ENCODE measurements at places on chromosomes 4 and X. TPM values are rescaled to one million over a fixed set of nuclear protein-coding genes. Genes with fewer than 3 reads are reported as not detected.

ETNPPL gene
- polyA plus RNA-seq, result 0.25 TPM

AMTN gene
- polyA plus RNA-seq, result not detected

DNA sequence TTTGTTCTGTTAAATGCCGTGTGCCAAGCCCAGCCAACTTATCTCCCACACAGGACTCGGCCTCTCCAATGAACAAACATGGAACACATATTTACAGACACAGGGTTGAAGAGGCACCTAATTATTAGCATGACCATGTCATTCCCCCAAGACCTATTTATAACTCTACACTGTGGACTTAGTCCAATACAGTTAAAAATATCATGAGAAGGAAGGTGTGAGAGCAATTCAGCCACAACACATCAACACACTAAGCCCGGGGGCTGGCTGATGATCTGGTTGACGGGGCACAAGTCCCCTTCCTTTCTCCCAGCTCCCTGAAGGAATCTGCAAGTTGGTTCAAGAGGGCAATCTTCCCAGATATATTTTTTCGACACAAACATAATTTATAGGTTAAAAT lies 28.1 kb downstream of the MANBA start:
- DNase-seq, result no peak

DNA sequence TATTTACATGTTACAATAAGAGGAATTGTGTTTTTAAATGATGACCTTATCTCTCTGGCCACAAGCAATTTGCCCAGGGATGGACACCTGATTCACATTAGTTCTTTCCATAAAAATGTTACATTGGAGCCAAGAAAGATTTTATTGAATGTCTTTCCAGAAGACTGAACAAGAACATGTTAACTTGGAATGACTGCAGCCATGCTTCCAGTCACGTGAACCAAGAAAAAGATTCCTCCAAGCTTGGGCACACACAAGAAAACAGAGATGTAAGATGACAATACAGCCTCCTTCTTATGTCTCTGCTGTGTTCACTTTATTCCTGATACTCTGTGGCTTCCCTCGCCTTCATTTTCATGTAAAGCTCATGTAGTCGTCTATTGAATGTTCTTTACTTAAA lies 737.6 kb downstream of the TRIML1 start:
- no peak for DNase-seq

DNA sequence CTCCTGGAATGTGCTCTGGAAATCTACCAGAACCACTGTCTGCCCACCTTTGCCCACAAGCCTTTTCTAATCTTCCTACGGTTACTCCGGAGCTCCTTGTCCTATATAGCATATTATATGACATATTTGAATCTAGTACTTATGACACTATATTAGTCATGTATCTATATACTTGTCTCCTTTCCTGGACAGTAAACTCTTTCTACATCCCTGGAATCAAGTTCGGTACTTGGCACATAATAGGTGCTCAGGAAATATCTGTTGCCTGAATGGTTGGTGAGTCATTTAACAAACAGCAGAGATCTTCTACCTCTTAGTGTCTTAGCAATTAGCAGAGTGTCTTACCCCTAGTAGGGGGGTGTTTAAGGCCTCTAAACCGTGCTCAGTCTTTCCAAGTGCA lies 123.6 kb downstream of the RELL1 start:
- no peak for DNase-seq

F9 gene
- polyA plus RNA-seq, result not detected

- no peak for DNase-seq
Measured at GRCh38 chrX:110003167-110004156, 548 bp downstream of the TMEM164 start.

DNA sequence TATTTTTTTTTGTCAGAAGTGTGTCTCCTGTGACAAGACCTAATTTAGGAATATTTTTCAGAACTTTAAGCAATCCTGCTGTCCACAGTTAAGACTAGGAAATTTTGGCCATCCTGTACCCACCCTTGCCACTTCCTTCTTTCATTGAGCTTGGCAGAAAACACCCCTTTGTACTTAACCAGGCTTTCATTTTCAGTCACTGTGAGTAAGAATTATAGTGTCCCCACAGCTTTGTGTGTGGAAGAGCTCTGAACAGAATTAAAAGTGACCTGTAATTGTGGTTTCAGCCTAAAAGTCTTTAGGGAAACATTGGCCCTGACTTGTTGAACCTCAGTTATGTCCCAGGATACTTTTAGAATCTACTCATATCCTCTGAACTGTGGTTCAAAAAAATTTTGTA lies 153.7 kb upstream of the BMP3 start:
- no peak for DNase-seq

GRCh38 chr4:98653890-98654867 lies 4.2 kb downstream of the TSPAN5 start:
- DNase-seq, result no peak

SHISA3 gene
- polyA plus RNA-seq, result 82.3 TPM

MGARP gene
- 0.52 TPM for polyA plus RNA-seq

- DNase-seq, result no peak
Measured at GRCh38 chr4:164748375-164748774, 5.6 kb upstream of the SMIM31 start.

DNA sequence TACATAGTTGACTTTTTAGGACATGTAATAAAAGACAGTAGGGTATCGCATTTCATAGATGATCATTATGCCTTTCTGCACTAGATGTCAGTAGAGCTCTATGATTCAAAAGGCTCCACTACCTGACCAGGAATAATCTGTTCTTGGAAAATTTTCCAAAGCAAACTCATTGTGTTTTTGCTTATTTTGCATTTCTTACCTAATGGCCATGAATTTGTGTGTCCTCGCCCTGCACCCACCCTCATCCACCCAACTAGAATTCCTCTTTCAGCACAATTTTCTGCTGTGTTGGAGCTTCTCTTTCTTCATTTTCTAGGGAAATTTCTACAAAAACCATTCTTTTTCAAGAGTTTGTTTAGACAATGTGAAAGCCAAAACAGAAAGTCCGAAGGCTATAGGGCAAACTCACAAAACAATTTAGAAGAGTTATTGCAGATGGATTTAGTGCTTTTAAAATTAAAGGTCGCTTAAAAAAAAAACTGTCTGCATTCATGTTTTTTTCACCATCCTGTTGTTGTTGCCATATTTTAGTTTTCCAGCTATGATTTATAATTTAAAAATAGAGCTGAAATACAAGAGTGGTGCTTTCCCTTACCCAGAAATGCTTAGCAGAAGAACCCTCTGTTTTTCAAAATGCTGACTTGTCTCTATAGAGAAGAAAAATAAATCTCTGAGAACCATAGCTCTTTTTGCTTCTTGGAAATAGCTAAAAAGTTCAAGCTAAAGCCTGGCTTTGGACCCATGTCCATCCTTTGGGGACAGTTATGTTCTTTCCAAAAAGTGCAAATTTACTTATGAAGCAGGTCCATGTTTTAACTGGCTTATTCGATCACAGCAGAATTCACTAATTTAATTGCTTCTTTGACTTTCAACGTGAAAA lies 183.7 kb downstream of the SPATA18 start:
- DNase-seq, result peak; percentile 75

SMIM10L2A gene
- polyA plus RNA-seq, result 10.7 TPM

APLN gene
- polyA plus RNA-seq, result 8.3 TPM

LRCH2 gene
- polyA plus RNA-seq, result 12.4 TPM

DNA sequence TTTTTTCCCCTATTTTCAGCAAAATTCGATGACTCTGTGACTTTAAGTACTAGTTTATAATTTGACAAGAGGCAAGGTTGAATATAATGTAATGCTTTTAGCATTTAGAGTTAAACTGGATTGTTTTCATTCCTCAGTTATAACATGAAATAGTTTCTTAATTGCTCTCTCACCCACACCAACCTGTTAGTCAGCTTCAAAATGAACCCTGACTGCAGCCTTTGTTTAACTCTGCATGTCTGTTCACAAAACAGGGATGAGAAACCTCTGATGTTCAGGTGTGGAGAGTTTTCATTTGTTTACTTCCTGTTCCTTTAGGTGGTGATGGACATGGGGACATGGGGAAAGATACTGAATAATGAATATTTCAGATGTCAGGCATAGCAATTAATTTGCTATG lies 49.9 kb upstream of the MND1 start:
- no peak for DNase-seq

GRCh38 chrX:115531818-115532403 lies 29.1 kb upstream of the PLS3 start:
- no peak for DNase-seq

GRCh38 chrX:29560065-29560464 lies 655.3 kb upstream of the MAGEB2 start:
- no peak for DNase-seq

- DNase-seq, result no peak
Measured at GRCh38 chr4:183409934-183410333, 34.5 kb upstream of the CDKN2AIP start.

KLB gene
- 0.11 TPM for polyA plus RNA-seq

- no peak for DNase-seq
Measured at GRCh38 chrX:7316887-7317286, 168.9 kb upstream of the PUDP start.

DNA sequence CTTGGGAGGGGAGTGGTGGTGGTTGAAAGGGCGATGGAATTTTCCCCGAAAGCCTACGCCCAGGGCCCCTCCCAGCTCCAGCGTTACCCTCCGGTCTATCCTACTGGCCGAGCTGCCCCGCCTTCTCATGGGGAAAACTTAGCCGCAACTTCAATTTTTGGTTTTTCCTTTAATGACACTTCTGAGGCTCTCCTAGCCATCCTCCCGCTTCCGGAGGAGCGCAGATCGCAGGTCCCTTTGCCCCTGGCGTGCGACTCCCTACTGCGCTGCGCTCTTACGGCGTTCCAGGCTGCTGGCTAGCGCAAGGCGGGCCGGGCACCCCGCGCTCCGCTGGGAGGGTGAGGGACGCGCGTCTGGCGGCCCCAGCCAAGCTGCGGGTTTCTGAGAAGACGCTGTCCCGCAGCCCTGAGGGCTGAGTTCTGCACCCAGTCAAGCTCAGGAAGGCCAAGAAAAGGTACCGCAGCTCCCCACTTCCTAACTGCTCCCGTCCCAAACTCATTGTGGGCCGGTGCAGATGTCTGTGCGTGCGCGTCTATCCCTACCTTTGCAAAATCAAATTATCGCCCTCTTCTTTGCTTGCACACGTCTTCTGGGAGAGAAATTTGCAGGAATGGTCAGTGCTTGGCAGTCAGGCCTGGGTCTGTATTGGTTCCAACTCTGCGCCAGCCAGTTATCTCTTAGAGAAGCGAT lies 533 bp downstream of the IL15 start:
- DNase-seq, result peak; percentile 21

GRCh38 chr4:169616846-169617245 lies 3.5 kb upstream of the CLCN3 start:
- no peak for DNase-seq

GRCh38 chrX:104745152-104745551 lies 179.2 kb downstream of the IL1RAPL2 start:
- DNase-seq, result no peak

- no peak for DNase-seq
Measured at GRCh38 chr4:14924812-14925344, 77.4 kb upstream of the CPEB2 start.

DNA sequence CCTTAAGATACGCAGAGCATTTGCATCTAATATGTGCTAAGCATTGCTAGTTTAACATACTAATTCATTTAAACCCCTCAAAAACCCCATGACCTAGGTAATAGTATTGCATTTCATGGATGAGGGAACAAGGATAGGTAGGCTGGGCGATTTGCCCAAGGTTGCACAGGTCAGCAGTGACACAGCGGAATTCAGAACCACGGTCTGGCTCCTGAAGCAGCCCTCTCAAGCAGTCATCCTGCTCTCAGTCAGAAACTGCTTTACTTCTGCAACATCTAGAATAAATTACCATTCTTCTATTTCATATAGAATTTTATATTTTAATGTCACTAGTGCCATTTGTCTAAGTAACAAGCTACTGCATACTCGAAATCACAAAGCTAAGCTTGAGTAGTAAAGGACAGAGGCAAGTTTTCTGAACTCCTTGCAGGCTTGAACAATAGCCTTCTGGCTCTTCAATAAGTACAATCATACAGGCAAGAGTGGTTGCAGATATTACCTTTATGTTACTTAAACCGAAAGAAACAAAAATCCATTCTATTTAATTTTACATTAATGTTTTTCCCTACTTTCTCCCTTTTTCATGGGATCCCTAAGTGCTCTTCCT lies 555 bp upstream of the SPP1 start:
- no peak for DNase-seq

TMEM154 gene
- polyA plus RNA-seq, result 0.98 TPM

SSX1 gene
- not detected for polyA plus RNA-seq

GRCh38 chrX:18410038-18410437 lies 15.4 kb upstream of the CDKL5 start:
- no peak for DNase-seq

DNA sequence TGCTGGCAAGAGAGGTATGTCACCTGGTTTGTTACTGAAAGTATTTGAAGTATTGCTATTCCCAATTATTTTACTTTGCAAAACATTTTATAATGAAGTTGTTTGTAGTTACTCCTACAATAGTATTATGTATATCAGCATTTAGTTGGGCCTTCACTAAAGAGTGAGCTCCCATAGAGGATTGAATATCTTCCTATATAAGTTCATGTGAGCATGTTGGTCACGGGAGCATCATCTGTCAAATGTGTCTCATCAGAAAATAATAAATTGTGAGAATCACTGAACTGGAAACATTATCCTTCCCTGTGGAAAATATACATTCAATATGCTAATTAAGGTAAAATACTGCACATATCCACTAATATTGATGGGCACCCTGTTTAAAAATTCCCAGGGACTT lies 360.1 kb upstream of the ADGRL3 start:
- DNase-seq, result no peak

DNA sequence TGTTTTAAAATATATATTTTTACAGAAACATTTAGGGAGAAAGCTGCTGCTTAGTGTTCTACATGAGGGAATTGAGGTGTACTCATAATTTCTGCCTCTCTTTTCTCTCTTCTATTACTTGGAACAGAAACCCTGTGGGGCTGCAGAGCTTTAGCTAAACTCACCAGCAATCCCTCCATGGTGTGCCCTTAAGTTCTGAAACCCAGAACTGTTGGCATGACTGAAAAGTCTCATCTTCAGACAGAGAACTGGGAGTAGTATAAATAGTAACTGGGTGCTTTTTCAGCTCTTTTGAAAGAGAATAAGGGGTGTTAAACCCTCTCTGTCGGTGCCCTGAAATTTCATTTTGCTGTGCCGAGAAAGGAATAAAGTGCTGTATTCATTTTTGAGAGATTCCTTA lies 294.9 kb upstream of the BOD1L1 start:
- no peak for DNase-seq

- DNase-seq, result no peak
Measured at GRCh38 chrX:150767475-150768131, 74.4 kb downstream of the MTMR1 start.

MBNL3 gene
- polyA plus RNA-seq, result 34.1 TPM

GRCh38 chr4:150464523-150464922 lies 117.4 kb upstream of the MAB21L2 start:
- DNase-seq, result no peak

DNA sequence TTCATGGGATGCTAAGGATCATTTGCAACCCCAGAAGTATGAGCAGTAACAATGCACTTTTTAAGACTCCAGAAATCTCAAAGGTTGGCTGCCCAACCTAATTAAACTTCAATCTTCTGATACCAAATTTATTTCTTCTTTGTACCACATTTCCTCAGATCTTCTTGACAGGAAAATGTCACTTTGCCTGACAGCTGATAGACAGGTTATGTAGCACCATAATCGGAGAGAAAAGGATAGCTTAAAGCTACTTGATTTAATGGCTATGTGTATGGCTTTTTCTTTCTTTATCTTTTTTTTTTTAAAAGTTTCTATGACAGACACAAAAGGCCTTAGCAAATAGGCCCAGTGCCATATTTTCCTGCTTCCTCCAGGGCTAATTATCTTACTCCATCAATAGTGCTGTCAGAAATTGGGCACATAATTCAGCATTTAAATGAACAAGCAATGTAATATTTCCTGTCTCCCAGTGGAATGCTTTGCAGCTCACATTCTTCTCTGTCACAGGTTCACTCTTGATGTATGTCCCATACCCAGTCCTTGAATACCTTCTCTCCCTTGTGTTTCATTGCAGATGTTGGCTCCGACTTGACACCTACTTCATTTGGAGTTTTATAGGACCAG lies 795.7 kb downstream of the ADGRL3 start:
- no peak for DNase-seq

Measured in left renal cortex interstitium (tissue), 4 donors.